ENCODE measurements at places on chromosomes 5 and 9.
A peak's percentile ranks its signal among the peaks of the same experiment; 100 is the strongest.

DNA sequence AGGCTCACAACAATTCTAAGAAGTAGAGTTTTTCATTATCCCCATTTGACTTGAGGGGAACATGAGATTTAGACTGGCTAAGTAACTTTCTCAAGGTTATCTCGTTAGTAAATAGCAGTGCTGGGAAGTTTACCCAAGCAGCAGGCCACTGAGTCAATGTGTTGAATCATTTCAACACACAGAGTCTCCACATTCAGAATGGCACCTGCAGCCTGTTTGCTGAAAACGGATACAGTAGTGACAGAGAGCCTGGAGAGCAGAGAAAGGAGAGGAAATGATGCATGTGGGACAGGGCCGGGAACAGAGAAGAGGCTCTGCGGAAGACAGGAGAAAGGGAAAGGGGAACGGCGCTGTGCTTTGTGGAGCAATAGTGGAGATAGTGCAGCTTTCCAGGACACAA is 33.5 kb upstream of the ZSWIM6 start:
- no peak for DNase-seq

DNA sequence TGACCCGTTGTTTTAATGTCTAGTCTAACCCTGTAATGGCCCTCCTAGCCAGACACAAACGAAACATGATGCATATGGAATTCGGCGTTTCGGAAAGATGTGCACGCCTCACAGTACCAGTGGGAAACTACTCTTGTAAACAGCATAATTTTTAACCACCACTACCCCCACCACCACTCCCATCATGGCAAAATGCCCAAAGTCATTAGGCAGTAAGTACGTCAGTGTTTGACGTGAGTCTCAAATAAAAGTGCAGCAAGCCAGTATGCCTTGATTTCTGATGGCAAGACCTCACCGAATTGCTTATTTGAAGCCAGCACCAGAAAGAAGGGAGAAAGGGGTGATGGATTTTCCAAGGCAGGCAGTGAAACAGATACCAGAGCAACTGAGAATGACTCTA is 71.4 kb downstream of the ADRB2 start:
- DNase-seq: no peak

DNA sequence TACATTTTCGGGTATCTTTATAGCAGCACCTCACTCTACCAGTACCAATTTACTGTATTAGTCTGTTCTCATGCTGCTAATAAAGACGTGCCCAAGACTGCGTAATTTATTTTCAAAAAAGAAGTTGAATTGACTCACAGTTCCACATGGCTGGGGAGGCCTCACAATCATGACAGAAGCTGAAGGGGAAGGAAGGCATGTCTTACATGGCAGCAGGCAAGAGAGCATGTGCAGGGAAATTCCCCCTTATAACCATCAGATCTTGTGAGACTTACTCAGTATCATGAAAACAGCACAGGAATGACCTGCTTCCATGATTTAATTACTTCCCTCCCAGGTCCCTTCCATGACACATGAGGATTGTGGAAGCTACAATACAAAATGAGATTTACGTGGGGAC is 602.6 kb upstream of the DAB2 start:
- no peak for DNase-seq

DNA sequence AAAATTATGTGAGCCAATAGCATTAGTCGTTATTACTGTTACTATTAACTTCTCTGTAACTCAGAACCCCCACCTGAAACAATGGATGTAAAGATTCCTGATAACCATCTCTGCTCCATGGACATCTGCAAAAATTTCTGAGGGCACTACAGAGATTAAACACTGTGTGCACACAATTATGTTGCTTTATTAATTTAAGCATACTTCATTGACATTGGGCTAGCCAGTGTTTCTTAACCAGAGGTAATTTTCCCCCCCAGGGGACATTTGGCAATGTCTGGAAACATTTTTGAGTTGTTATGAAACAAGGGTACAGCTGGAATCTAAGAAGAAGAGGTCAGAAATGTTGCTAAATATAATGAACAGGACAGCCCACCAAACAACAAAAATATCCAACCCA is 19.3 kb downstream of the SLIT3 start:
- DNase-seq: no peak

- no peak for DNase-seq
These were observed 53.7 kb upstream of the FAM120A start for GRCh38 chr9:93397661-93398373.

DNA sequence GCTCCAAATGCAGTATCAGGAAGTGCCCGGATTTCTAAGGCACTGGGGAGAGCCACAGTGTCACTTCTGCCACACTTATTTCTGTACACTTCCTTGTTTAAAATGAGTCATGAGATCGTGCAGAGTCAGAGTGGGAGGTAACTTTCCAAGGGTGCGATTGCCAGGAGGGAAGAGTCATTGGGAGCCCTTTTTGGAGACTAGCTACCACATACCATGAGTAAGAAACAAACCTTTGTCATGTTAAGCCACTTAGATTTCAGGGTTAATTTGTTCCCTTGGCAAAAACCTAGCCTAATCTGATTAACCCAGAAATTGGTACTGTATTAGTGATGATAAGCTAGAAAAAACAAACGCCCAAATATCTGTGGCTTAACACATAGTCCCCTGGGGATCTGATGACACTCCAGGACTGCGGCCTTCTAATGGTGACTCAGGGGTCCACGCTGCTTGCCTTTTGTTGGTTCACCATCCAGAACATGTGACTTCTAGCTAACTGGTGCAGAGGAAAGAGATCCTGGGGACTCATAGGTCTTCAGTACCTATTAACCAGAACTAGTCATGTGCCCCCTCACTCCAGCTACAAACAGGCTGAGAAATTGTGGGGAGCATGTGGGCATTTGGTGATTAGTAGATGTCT is 48.6 kb upstream of the TLE1 start:
- DNase-seq: no peak

DNA sequence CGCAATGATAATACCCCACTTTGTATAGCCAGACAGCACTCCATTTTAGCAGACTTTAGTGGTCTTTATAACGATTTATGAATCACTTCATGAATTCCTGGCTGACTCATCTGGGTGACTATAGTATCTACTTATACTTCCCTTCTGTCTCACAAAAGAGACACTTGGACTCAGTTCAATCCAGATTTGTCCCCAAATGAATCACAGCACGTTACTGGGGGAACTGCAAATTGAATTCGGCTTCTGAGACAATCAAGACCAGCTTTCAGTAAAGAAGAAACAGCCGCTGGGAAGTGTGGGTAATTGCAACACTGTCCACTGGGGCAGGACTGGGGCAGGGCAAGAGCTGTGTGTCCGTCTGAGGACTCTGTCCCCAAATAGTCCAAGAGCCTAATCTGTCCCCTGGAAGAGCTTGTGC is 337.3 kb upstream of the RFX3 start:
- no peak for DNase-seq

DNA sequence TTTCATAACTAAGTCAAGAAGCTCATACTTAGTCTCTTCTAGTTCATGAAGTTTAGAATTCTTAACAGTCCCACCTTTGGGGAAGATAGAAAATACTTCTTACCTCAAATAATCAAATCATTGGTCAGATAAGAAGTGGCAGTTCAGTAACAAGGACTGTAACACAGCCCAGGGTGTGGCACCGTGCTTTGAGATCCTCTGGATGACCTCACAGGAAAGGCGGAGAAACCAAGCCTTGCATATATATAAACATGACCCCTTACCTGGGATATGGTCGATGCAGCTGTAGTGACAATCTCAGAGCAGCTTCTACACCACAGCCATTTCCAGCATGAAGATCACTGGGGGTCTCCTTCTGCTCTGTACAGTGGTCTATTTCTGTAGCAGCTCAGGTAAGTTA is at the start of gene SPINK7:
Gene SPINK7 (plus strand): TSS at position 271 of the 400 bp plus-strand sequence. CDS start 61 bp downstream, at position 332.
- DNase-seq: no peak

- no peak for DNase-seq
These were observed 76.8 kb downstream of the TRIO start for GRCh38 chr5:14219800-14220512.

DNA sequence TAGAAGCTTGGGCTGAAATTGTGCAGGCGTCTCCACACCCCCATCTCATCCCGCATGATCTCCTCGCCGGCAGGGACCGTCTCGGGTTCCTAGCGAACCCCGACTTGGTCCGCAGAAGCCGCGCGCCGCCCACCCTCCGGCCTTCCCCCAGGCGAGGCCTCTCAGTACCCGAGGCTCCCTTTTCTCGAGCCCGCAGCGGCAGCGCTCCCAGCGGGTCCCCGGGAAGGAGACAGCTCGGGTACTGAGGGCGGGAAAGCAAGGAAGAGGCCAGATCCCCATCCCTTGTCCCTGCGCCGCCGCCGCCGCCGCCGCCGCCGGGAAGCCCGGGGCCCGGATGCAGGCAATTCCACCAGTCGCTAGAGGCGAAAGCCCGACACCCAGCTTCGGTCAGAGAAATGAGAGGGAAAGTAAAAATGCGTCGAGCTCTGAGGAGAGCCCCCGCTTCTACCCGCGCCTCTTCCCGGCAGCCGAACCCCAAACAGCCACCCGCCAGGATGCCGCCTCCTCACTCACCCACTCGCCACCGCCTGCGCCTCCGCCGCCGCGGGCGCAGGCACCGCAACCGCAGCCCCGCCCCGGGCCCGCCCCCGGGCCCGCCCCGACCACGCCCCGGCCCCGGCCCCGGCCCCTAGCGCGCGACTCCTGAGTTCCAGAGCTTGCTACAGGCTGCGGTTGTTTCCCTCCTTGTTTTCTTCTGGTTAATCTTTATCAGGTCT is at the start of gene C9orf72:
Gene C9orf72 (minus strand): TSS at position 564 of the 716 bp plus-strand sequence. CDS start 6,361 bp downstream, outside the sequence.
- peak; percentile 87 for DNase-seq

GRCh38 chr5:85334-85995 is 6.5 kb upstream of the PLEKHG4B start:
- DNase-seq: no peak

DNA sequence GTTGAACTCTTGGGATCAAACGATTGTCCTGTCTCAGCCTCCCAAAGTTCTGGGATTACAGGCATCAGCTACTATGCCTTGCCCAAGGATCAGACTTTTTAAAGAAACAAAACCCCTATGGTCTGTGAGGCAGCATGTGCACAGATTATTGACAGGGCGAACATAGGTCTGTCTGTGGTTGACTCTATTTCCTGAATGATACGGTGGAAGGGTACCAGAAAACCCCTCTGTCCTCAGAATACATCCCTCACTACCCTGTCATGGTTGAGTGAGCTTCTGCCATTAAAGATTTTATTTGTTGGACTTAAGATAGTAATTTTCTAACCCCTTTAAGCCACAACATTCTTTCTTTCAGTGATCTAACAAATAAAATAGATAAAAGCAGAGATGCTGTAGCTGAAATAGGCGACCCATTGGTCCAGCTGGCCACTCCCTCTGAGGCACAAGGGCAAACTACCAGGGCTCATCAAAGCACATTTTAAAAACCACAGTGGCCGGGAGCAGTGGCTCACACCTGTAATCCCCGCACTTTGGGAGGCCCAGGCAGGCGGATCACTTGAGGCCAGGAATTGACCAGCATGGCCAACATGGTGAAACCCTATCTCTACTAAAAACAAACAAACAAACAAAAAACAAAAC is 84.9 kb upstream of the ANKRD55 start:
- DNase-seq: no peak

DNA sequence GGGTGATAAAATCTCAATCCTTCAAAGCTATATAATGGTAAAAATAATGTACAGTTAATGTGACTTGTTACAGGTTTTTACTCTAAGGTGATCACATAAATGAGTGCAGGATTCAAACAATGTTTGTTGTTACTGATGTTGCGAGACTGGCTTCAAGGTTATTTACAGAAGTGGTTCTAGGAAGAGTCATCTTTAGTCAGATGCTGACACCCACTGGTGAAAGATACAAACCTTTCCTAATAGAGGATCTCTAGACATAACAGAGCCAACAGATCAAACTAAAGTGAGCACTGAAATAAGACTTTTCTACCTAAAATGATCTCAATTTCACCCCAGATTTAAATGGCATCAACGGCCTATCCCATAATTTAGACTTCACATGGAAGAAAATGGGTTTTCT is 20.2 kb downstream of the ARSB start:
- no peak for DNase-seq

DNA sequence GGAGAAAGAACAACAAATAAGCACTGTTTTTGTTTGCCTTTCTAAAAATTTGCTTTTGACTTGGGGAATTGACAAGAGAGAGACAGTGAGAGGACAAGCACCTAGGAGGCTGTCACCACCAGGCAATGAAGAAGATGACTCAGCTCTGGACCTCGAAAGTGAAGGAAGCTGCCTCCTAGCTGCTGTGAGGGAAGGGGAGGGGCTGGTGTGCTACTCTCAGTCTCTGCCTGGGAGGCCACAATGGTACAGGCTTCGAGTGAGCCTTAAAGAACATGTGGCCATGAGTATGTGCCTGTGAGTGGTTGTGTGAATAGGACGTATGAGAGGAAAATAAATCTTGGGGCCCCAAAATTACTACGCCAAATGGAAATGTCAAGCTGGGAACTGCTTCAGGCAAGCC is 7.1 kb upstream of the PLK2 start:
- DNase-seq: peak; percentile 41

GRCh38 chr5:17379100-17379951 is 118.7 kb upstream of the TAF11L2 start:
- no peak for DNase-seq

- no peak for DNase-seq
These were observed 627 bp downstream of the ARRDC1 start for GRCh38 chr9:137606005-137606621.

GRCh38 chr5:112968411-112969106 is 8.0 kb upstream of the DCP2 start:
- no peak for DNase-seq
